Body of pancreas (tissue), 4 donors: ENCODE measurements at places on chromosomes 3 and 15.

DNA sequence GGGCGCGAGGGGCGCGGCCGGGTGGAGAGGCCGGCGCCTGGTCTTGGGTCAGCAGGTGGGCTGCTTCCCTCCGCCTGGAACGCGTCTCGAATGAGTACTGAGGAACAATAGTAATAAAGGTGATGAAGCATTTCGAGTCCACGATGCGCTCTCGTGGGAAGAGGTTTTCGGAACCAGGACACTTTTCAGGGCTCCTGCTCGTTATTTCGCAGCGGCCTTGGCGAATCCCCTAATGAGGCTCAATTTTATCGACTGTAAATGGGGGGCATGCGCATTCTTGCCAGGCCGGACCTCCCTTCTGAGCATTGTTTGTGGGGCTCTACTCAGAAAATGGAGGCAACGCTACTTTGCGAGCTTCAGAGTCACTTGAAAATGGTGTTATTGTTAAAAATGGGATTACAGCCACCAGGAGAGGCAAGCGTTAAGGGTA, 1.2 kb downstream of the NR2C2 start:
- DNase-seq: no peak

DNA sequence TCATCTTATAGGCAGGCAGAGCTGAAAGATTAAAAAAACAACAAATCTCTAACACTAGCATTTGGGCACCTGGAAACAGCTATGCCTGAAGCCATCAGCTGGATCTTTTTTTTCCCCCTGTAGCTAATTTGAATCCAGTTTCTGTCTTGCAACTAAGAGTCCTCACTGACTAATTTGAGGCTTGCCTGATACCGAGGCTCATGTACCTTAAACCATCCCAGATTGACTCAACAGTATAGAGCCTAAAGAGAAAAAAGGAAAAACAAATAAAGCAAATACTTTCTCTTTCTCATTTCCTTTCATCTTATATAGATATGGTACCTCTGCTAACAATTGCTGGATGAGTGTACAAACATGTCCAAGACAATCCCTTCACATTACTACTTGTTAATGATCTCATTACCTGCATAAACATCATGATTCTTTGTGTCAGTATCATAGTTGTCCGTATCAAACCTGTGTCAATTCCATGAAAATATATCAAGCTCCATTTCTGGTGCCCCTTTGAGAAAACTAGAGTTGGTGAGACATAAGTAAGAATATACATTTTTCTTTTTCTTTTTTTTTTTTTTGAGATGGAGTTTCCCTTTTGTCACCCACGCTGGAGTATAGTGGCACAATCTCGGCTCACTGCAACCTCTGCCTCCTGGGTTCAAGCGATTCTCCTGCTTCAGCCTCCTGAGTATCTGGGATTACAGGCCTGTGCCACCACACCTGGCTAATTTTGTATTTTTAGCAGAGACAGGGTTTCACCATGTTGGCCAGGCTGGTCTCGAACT, 43.1 kb downstream of the BHLHE40 start:
- no peak for DNase-seq

GRCh38 chr3:52915294-52915693, 17.9 kb upstream of the STIMATE start:
- DNase-seq: no peak

GRCh38 chr3:164903820-164904451, 174.4 kb downstream of the SI start:
- DNase-seq: no peak

GRCh38 chr3:132346841-132347736, 29.9 kb downstream of the ACP3 start:
- peak; percentile 13 for DNase-seq

- peak; percentile 23 for DNase-seq
These were observed 421 bp downstream of the KLHL18 start for GRCh38 chr3:47283193-47283537.

GRCh38 chr3:2889736-2890135, 220.4 kb downstream of the IL5RA start:
- no peak for DNase-seq

- no peak for DNase-seq
These were observed 35.0 kb downstream of the CIP2A start for GRCh38 chr3:108554229-108554628.
